ENCODE measurements at places on chromosomes 12 and 14.

- DNase-seq: no peak
Observed at GRCh38 chr12:75805905-75806304, 225.7 kb downstream of the PHLDA1 start.

DNA sequence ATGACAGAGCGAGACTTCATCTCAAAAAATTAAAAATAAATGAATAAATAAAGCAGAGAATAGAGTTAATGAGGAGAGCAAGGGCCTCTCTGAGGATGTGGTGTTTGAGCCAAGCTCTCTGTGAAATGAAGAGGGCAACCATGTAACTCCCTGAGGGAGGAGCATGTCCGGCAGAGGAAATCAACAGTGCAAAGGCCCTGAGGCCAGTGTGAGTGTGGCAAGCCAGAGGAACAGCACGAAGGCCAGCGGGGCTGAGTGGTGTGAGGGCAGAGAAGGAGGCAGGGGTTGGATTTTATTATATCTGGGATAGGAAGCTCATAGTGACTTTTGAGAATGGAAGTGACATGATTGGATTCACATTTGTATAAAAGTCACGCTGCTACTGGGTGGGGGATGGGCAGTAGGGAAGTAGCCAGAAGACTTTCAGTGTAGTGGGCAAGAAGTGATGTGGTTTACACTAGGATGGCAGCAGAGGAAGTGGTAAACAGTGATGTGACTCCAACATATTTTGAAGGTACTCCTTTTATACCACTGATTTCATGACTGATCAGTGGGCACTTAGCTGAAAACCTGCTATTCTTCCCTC is 10.3 kb upstream of the LRP1-AS start:
- no peak for DNase-seq

DNA sequence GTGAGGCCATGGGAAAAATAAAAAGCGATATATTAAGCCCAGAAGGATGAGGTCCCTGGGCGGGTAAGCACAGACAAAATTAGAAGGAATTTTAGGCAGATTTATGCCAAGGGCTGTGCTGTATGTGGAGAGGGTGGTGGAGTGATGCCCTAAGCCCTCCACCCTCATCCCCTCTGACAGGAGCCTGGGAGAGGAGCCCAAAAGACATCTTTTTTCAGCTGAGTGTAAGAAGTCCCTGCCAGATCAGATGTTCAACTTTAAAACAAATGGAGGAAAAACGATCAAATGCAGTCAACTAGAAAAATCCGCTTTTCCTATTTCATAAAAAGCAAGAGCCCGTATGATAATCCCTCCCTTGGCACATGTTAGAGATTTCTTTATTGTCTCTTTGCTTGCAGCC is 47.7 kb upstream of the NRXN3 start:
- DNase-seq: no peak

- peak; percentile 5 for DNase-seq
Observed at GRCh38 chr12:109255377-109255776, 53.7 kb downstream of the FOXN4 start.

DNA sequence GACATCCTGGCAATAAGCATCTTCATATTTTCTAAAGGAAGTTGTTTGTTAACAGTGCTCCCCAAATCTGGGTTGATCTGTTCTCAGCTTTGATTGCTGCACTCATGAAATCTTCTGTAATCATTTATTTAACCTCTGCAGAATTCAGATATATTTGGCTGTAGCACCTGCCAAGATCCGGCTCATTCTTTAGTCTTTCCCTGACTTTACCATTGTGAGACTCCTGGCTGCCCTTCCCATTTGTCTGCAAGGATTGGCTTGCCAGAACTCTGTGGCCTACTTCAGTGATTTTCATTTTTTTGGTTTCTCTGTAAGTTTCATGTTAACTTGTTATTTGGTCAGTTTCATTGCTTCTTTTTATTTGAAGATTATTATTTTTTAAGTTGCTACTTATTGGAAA is 191.2 kb upstream of the PLXNC1 start:
- DNase-seq: no peak

GRCh38 chr12:32457251-32458025 is 58.1 kb downstream of the FGD4 start:
- DNase-seq: no peak

DNA sequence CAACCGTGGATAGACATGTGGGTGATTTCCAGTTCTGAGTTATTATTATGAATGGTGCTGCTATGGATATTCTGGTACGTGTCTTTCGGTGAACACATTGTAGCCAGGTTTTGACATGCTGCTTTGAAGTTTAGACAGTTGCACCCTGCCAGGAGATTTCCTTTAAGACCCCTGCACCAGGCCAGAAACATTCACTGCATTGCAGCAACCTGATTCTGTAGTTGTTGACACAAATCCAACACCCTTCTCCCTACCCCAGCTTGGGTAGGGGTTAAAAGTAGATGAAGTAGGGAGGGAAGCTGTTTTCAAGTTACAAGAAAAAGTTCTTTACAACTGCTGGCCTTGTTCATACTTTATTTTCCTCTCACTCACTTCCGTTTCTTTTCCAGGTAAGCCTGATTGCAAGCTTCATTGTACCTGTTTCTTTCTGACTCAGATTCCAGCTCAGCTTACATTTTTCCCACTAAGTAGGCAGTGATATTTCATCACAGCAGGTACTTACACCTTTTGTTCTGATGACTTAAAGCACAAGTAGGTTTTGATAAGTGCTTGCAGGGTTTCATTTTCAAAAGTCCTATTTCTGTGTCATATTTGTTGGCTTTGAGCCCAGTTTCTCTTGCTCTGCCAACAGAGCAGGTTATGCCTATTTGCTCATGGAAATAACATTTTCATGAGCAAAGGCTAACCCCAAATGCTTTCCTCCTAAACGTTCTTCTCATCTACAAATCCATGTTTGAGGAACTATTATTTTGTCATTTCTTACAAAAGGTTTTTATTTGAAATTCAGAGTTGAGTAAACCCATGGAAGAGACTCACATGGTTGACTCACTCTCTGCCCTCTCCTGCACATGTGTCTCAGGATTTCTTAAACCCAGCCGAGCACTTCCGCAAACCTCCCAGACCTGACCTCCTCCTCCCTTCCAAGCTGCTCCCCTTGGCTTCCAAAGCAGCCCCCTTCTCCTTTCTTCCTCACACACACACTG is 12.1 kb upstream of the LTA4H start:
- DNase-seq: no peak

DNA sequence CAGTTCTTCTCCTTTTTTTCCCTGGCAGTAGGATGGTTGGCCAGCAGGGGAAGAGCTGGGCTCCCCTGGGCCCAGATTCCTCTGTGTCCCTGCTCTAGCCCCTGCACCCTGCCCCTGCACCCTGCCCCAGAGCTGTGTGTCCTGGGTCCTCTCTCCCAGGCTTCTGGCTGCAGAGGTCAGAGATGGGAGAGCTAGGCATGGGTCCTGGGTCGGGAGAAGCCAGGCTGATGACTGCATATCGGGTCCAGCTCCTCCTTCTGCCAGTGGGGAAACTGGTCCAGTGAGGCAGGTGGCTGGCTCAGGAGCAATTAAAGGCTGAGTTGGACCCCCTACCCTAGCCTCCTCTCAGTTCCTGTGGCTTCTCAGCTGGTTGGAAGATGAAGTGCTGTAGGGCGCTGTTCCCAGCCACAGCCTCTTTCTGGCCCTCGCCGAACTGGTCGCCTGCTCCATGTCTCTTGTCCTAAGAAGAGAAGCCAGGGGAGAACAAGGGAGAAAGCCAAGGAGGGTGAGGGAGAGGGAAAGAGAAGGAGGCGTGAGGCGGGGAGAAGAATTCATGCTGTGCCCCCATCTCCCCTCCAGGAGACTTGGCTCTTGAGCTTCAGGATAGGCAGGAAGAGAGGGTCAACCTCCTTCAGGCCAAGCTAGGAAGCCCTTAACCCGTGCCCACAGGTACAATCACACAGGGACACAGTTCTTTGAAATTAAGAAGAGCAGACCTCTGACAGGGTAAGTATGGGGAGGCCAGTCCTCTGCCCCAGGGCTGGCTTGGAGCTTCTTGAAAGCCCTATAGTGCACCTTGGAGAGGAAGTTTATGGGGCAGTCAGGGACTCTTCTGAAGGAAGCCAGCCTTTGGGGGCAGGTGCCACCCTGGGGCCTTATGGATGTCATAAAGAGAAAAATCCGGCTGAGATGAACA is 9.5 kb downstream of the VASH1 start:
- no peak for DNase-seq

DNA sequence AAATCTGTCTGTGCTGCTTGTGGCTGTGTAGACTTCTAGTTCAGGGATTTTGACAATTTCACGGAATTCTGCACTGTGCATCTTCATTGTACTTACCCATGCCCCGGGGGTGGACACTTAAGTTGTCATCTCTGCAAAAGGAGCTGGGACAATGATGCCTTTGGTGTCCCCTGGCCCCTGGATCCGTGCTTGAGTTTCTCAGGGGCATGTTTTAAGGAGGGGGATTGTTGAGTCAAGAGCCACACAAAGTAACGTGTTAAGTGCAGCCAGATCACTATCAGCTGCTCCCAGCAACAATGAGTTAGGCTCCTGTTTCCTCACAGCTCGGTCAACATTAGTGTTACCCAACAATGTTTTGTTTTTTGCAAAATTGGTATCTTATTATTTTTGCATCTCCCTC is 305.0 kb upstream of the DIO3 start:
- no peak for DNase-seq

GRCh38 chr12:82108615-82109014 is 249.6 kb downstream of the CCDC59 start:
- DNase-seq: no peak

DNA sequence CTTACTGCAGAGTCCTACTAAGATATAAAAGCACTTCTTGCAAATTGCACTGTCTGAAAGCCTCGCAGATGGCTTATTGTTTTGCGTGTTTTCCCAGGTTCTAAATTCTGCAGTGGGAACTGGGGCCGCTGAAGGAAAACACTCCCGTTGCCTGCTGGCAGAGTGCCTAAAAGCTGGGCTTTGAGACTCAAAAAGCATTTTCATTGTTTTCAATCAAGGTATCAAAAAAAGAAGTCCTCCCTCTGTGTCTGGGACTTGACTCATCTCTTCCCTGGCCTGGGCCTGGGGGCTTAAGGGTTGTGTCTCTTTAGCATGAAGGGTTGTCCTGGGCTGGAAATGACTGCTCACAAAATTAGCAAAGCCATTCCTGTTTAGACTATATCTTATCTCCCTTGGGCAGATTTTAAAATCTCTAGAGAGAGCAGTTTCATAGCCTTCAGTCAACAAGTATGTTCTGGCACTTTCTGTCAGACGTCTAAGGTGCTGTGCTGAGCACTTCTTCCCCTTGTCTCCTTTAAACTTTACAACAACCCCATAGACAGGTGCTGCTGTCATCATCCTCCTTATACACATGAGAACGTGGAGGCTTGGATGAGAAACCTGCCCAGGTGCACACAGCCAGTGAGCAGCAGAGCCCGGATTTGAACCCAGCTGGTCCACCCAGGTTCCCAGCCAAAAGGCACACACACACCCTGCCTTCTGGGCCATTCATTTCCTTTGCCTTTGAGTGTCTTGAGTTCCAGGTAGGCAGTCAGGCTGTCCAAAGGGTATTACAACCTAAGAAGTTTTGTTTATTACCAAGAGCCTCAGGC is 31.1 kb downstream of the ELK3 start:
- no peak for DNase-seq

DNA sequence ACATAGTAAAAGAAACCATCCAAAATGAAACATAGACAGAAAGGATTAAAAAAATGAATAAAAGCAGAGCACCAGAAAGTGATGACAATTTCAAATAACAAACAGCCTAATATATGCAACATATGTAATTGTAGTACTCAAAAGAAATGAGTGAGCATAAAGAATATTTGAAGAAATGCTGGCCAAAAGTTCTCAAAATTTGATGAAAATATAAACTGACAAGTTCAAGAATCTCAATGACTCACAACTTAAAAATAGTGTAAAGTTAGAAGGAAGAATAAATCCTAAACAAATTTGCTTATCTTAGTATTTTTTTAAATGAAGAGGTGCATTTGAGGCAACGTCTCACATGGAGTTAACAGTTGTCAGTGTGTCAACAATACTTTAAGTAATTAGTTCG is 498.9 kb downstream of the SLC6A15 start:
- DNase-seq: no peak

- no peak for DNase-seq
Observed at GRCh38 chr12:119369907-119370546, 35.5 kb downstream of the CCDC60 start.

GRCh38 chr14:102748806-102749205 is 28.4 kb upstream of the TRAF3 start:
- DNase-seq: no peak

GRCh38 chr12:51630986-51631385 is 40.0 kb downstream of the SCN8A start:
- no peak for DNase-seq

DNA sequence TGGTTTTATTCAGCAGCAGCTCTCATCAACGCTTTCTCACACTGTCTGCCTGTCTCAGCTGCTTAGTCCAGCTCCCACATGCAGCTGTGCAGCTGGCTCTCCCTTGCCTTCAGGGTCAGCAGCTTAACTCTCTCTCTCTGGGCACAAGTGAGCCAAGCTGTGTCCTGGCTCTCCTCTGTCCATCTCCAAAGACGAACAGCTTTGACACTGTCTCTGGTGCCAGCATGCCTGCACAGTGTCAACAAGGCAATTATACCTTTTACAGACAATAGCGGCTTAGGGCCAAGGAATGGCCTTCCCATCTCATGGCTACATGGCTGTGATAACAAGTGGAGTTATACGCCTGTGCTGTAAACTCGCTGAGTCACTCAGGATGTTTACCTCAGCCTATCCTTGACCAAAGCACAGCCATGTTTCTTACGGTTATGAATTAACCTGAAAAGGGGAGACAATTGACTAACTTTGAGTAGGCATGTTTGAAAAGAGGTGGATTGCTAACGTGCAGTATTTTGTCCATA is 38.4 kb upstream of the MANSC4 start:
- DNase-seq: no peak

- no peak for DNase-seq
Observed at GRCh38 chr14:100750762-100751699, 24.3 kb downstream of the DLK1 start.

DNA sequence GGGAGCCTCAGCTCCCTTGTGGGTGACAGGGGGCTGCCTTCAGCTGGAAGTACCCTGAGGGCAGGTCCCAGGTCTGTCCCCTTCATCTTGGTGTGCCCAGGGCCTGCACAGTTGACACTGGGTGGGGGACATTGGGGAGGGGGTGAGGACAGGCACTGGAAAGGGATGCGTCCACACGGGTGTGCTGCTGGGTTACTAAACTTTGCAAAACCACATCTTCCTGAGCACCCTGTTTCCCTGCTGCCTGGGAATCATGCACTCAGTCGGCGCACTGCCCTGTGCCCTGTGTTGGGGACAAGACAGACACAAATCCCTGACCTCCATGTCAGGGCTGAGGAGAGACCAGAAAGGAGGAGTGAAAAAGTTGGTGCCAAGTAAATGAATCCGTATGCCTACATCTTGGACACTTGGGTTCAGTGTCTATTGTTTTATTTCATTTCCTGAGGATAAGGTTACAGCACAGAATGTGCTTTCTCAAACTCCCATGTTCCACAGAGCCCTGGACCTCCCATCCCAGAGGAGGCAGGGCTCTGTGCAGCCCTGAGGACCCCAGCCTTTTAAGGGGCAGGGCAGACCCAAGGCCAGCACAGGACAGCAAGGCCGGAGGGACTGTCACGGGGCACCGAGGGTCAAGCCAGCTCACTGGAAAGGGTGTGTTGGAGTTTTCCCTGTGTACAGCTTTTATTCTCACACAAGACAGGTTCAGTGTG is 2.9 kb upstream of the SLC25A29 start:
- DNase-seq: no peak
